ENCODE measurements at places on chromosomes 6 and 20. TPM values are rescaled to one million over a fixed set of nuclear protein-coding genes. Genes with fewer than 3 reads are reported as not detected.

DNA sequence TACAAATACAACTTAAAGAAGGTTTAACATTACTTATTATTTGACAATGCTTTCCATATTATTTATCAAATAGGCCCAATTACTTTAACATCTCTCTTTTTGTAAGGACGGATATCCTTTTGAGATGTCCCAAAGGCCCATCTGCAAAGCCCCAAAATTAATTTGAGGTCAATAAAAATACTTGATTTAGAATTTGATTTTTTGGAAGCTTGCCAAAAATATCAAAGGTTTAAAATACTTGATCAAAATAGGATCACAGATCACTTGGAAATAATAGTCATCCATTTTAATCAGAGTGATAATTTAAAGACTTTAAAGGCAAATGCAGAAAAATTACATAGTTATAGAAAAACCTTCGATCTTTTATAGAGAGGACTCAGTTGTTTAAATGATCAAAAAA is 8.1 kb downstream of the C6orf58 start:
- DNase-seq: no peak

- DNase-seq: no peak
Observed at GRCh38 chr6:34110610-34111009, 35.3 kb downstream of the GRM4 start.

DNA sequence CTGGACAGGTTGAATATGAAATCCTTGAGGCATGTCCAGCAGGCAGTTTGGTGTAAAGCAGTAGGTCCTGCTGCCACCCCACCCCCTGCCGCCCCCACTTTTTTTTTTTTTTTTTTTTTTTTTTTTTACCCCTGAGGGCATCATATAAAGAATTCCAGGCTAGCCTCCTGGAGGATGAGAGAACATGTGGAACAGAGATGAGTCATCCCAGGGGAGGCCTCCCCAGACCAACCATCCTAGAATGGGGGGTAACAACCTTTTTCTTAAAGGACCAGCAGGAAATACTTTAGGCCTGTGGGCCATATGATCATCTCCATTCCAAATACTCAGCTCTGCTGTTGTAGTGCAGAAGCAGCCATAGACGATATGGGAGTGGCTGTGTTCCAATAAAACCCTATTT is 170.9 kb downstream of the GJA10 start:
- no peak for DNase-seq

DNA sequence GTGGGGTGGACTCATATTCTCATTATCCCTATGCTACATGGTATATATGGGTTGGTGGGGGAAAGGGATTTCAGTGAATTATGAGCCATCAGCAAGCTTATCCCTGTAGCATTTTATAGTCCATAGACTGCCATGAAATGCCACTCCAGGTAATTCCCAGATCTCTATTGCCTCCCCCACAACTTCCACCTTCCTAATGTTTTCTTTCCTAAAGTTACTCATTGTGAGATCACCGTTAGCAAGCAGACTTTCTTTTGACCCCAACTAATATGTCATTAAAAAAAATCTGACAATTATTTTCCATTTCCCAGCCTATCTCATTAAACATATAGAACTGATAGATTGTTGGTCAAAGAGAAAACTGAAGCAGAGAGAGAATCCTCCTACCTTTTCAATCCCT is 40.7 kb upstream of the TBX18 start:
- no peak for DNase-seq

GRCh38 chr6:151390276-151390850 is 996 bp downstream of the ZBTB2 start:
- DNase-seq: peak; percentile 97

- DNase-seq: no peak
Observed at GRCh38 chr6:95545686-95546085, 31.6 kb upstream of the MANEA start.

NFKBIE gene
- 3.8 TPM for total RNA-seq

DNA sequence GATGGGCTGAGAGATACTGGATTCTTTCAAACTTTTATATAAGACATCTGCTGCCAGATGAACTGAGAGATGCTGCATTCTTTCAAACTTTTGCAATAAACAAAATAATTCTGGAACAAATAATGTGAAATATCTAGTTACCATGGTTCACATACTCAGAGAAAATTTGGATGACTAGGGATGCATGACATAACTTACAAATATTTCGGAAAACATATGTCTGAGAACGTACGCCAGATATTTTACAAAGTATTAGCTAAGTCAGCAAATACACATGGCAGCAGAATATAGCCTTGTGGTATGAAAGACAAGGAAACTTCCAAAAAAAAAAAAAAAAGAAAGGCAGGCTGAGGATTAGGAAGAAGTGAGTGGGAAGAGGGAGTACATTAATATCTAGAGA is 113.3 kb upstream of the TRAF3IP2 start:
- DNase-seq: no peak

CEBPB gene
- 61.3 TPM for total RNA-seq

DNA sequence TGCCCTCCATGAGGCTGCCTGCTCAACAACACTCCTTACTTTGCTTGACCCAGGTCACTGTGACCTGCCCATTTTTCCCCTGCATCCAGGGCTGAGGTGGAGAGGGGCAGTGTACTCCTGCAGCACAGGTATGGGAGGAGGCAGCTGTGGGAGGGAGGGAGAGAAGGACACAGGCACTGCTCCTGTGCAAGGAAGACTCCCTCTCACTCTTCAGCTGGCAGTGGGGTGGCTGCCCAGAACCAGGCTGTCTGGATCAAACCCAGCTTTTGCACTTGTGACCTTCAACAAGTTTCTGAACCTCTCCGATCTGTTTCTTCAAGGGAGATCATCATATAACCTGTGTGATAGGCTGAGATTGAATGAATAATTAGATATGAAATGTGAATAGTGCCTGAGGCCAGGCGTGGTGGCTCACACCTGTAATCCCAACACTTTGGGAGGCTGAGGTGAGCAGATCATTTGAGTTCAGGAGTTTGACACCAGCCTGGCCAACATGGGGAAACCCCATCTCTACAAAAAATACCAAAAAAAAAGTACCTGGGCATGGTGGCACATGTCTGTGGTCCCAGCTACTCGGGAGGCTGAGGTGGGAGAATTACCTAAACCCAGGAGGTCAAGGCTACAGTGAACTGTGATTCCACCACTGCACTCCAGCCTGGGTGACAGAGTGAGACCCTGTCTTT is 14.1 kb downstream of the TGIF2 start:
- DNase-seq: no peak

GRCh38 chr20:37977786-37978185 is 55.5 kb downstream of the TTI1 start:
- DNase-seq: peak; percentile 16

DNA sequence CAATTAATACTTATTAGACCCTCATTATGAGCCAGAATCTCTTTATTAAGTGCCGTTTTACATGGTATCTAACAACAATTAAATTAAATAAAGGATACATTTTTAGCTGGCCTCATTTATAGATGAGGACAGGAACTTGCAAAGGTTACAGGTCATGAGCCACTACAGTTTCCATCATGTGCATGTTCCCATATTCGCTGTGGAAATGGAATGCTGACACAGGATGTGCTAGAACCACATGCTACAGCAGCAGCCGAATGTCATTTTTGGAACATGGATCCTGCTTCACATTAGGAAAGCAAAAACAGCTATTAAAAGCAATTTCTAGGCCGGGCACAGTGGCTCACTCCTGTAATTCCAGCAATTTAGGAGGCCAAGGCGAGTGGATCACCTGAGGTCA is 5.9 kb downstream of the SLC18B1 start:
- no peak for DNase-seq

SMPDL3A gene
- 4.9 TPM for total RNA-seq

GRCh38 chr6:18425218-18425617 is 38.1 kb downstream of the RNF144B start:
- DNase-seq: no peak

GRCh38 chr6:6915219-6915618 is 192.5 kb upstream of the RREB1 start:
- no peak for DNase-seq

DNA sequence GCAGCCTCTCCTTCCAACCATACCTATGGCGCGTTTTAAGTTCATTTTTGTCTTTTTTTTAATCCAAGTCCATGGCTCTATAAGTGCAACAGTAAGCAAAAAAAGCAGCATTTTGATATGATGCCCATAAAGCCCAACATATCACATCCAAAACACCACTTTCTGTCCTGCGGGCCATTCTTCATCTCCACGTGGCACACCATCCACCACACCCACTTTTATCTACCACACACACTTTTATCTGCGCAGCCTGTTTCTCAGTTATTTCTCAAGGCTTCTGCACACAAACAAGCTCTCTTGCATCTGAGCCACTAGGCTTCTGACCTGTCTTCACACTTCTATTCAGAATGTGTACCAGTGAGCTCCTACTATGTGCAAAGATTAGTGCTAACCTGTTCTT is 5.3 kb downstream of the GCLC start:
- DNase-seq: no peak

- no peak for DNase-seq
Observed at GRCh38 chr6:163298079-163298830, 116.3 kb upstream of the QKI start.

OGFRL1 gene
- 15.1 TPM for total RNA-seq

RGS19 gene
- 14.1 TPM for total RNA-seq

GRCh38 chr20:20321917-20322316 is 46.0 kb upstream of the INSM1 start:
- no peak for DNase-seq

DNA sequence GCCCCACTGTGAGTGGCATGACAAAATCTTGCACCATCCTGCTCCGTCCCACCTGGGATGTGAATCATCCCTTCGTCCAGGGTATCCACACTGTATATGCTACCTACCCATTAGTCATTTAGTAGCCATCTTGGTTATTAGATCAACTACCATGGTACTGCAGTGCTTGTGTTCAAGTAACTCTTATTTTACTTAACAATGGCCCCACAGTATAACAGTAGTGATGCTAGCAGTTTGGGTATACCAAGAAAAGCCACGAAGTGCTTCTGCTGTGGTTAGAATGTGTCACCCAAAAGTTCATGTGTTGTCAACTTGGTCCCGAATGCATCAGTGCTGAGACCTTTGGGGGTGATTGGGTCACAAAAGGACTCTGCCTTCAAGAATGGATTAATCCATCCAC is 11.7 kb downstream of the OSER1 start:
- DNase-seq: peak; percentile 36

DNA sequence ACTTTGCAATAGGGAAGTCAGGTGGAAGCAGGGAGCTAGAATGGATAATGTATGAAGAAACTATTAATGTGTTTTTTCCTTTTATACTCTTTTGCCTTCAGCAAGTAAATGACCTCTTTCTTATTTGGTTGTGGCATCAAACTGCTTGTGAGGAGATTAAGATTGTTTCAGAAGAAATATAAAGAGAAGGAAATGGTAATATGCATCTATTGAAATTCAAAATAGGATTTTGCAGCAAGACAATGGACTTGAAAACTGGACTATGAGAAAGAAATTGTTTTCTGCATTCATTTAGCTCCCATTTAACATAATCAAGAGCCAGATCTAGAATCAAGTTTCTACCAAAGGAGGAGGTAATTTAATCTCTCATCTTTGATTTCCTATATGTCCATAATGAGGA is 32.3 kb upstream of the KIFC1 start:
- DNase-seq: no peak

DNA sequence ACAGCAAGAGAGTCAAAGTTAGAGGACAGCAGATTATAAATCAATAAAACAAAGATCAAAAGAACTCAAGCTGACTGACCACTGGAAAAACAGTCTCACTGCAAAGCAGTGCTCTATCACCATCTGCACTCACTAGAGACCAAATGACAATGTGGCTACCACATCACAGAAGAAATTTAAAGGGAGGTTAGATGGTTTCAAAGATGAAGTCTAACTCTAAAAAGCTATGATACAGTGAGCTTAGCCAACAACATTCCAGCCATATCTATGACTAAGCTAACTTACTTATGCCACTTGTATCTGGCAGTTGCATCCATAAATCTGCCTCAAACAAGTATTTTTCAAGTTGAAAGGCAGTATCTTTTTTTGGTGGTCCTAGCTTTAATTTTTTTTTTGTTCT is 68.6 kb downstream of the ARHGAP18 start:
- DNase-seq: no peak

DNA sequence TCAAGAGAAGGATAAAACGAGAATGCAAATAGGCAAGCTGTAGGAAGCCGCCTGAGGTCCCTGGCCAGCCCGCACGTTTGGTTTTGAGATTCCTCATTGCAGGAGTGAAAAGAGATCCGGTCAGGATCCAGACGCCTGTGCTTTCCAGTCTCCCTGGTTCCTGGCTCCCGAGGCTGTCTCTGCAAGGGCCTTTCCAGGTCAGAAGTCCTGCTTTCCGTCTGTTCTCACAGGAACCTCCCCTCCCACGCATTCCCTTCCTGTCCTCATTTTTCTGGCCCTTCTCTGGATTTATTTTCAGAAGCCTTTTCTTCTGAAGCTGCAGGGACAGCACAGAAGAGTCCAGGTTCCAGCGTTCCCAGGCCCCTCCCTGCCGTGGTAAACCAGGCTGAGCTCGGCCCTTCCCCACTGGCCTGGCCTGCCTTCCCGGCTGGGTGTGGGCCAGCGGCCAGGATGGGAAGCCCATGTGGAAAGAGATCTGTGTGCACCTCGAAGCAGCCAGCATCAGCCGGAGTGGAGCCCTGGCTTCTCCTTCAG is 54.0 kb downstream of the TMEM242 start:
- peak; percentile 81 for DNase-seq

DNA sequence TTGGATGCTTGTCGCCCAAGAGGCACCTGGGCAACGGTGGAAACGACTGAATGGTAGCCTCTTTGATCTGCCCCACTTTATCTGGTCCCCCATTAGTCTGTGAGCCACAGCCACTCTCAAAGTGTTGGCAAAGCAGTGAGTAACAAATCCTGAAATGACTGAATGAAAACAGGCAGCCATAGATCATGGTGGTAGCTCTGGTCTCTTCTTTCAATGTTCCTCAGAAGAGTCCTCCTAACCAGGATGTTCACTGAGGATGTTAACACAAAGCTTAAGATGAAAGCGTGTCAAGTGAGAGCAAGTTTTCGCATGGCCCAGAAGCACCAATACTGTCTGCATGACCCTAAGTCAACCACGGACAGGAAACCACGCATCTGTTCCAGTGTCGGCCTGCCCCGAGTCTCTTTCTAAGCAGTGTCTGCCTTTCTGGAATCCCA is 107.3 kb downstream of the IRF4 start:
- no peak for DNase-seq

ADGB gene
- total RNA-seq: not detected

CALHM5 gene
- 3.4 TPM for total RNA-seq

KIAA1586 gene
- 4.7 TPM for total RNA-seq

- DNase-seq: no peak
Observed at GRCh38 chr20:38420388-38421085, 14.6 kb downstream of the SNHG17 start.

- DNase-seq: no peak
Observed at GRCh38 chr20:58005581-58006345, 222.7 kb downstream of the ANKRD60 start.

PAX1 gene
- total RNA-seq: not detected

DNA sequence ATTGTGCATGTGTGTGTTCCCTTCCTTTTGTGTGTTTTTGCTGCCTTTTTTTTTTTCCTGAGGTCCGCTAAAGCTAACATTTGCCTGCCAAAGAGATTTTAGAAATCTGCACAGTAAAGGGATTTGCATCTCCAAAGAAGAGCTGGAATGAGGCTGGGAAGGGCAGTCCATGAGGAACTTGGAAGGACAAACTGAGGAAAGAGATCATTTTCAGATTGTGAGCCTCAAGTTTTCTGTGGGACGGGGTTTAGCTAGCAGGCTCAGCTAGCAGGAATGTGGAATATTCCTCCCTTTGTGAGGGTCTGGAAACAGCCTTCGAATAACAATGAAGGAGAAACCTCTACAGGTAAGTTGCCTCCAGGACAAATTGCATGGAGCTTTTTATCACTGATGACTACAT is 3.8 kb downstream of the INSM1 start:
- no peak for DNase-seq

BCKDHB gene
- total RNA-seq: 23.3 TPM

- no peak for DNase-seq
Observed at GRCh38 chr6:146224449-146224848, 195.6 kb downstream of the GRM1 start.
